Endothelial cell (in vitro differentiated cells): ENCODE measurements at places on chromosomes 3 and 15.

GRCh38 chr3:30020380-30020779, 586.0 kb upstream of the TGFBR2 start:
- H3K27me3 ChIP-seq, result no peaks in the 10 kb centered on the region
- no peak overlapping the region for H3K4me3 ChIP-seq
- no peak for DNase-seq
- H3K36me3 ChIP-seq, result no peaks in the 10 kb centered on the region

GRCh38 chr3:95210878-95211277, 1148.0 kb downstream of the NSUN3 start:
- H3K27me3 ChIP-seq, result no peaks in the 10 kb centered on the region
- no peak for DNase-seq
- H3K4me1 ChIP-seq, result no peaks in the 10 kb centered on the region
- no peaks in the 10 kb centered on the region for H3K36me3 ChIP-seq
- no peak overlapping the region for H3K4me3 ChIP-seq
- H3K27ac ChIP-seq, result no peak overlapping the region

GRCh38 chr3:52820736-52821135, 9.7 kb downstream of the ITIH4 start:
- H3K27me3 ChIP-seq, result peaks cover 5% of the 10 kb centered on the region
- peaks cover 4% of the 10 kb centered on the region for H3K36me3 ChIP-seq
- H3K4me3 ChIP-seq, result no peak overlapping the region
- DNase-seq, result peak; percentile 58
- H3K4me1 ChIP-seq, result peaks cover 4% of the 10 kb centered on the region

DNA sequence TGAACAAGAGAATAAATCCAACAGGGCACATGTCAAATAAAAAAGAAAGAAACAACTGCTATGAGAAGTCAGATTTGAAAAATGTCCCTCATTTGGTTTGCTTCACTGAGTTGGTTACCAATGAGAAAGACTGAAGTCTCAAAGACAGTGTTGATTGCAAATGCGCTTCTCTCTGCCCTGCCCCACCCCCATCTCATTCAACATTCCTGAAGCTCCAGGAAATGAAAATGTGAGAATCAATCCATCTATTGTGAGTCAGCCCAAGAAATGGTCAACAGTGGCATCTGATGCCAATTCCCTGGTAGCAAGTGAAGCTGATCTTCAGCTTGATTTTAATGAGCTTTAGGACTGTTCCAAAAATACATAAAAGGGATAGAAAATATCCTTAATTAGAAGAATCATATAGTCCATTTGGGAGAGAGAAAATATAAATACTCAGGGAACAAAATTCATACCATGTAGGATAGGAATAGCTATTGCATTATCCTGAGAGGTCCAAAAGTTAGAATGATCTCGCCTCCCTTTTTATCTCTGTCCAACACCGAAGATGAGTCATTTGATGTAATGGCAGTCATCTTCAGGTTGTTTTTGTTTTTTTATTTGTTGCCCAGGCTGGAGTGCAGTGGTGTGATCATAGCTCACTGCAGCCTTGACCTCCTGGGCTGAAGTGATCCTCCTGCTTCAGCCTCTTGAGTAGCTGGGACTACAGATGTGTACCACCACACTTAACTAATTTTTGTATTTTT, 200.3 kb upstream of the UMPS start:
- H3K4me1 ChIP-seq, result peaks cover 13% of the 10 kb centered on the region
- no peak overlapping the region for H3K27ac ChIP-seq
- H3K27me3 ChIP-seq, result peaks cover 6% of the 10 kb centered on the region
- no peak for DNase-seq
- no peak overlapping the region for H3K4me3 ChIP-seq
- peaks cover 10% of the 10 kb centered on the region for H3K36me3 ChIP-seq

GRCh38 chr3:72102112-72102616, 317.2 kb upstream of the PROK2 start:
- H3K4me3 ChIP-seq, result no peak overlapping the region
- H3K4me1 ChIP-seq, result peaks cover 7% of the 10 kb centered on the region
- peaks cover 7% of the 10 kb centered on the region for H3K27me3 ChIP-seq
- DNase-seq, result no peak

DNA sequence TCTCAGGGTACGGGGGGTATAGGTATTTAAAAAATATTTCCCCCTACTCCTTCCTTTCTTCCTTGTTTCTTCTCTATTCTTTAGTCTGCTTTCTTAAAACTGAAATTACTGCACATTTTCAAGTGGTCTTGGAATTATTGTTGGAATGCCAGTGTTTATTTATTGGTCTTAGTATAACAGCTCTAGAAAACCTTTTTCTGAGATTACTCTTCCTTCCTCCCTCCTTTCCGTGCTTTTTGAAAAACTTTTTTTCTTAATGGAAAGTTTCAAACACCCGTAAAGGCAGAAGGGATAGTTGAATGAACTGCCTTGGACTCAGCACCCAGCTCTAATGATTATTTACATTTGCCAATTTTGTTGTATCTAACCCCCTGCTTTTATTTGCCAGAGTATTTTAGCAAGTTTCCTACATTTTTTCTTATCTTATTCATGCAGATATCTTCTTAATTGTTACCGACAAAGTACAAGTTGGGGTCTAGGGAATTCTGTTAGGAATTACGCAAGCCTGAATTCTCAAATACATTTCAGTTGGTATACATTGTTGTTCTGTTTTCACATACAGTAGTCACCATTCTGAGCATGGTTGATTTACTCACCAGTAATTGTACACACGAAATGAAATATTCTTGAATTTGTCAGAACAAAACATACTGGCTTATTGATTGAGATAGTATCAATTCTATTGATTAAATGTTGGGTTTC, 36.2 kb downstream of the KAT2B start:
- H3K4me3 ChIP-seq, result no peak overlapping the region
- no peak overlapping the region for H3K27ac ChIP-seq

DNA sequence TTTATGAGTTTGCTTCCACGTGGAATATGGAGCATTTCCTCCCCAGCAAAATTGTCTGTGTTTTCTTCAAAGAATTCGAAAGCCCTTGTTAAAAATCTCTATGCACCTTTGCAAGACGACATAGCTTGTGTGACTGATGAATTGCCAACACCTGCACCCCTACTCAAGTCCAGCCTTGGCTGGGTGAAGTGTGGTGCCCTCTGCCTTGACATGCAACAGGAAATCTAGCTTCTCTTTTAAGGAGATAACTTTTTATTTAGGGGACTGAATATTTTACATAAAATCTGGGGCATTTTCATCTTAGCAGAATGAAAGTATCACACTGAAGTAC, 647 bp downstream of the HMG20A start:
- H3K27ac ChIP-seq, result peak overlapping the region; percentile 98
- H3K36me3 ChIP-seq, result peaks cover 12% of the 10 kb centered on the region
- peak; percentile 15 for DNase-seq
- H3K4me1 ChIP-seq, result peaks cover 50% of the 10 kb centered on the region
- peak overlapping the region; percentile 95 for H3K4me3 ChIP-seq
- H3K27me3 ChIP-seq, result peaks cover 14% of the 10 kb centered on the region

DNA sequence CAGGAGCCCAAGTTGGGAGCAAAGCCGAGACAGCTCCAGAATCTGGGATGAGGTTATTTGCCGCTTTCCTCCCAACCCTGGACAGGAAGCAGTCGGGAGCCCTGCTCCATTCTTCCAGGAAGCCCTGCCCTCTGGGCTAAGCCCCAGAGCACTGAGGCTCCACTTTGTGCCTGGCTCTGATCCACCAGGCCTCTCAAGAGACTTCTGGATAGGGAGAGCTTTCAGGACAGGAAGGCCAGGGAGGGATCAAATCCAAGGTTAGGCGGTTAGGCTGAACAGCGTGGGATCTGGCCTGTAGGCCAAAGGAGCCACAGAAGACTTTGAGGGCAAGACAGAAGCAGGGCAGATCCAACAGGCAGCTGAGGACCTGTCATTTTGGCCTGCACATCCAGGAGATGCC, 835 bp downstream of the STOML1 start:
- peak overlapping the region; percentile 88 for H3K4me3 ChIP-seq
- peaks cover 49% of the 10 kb centered on the region for H3K4me1 ChIP-seq
- peaks cover 18% of the 10 kb centered on the region for H3K27me3 ChIP-seq
- DNase-seq, result no peak
- no peak overlapping the region for H3K27ac ChIP-seq

DNA sequence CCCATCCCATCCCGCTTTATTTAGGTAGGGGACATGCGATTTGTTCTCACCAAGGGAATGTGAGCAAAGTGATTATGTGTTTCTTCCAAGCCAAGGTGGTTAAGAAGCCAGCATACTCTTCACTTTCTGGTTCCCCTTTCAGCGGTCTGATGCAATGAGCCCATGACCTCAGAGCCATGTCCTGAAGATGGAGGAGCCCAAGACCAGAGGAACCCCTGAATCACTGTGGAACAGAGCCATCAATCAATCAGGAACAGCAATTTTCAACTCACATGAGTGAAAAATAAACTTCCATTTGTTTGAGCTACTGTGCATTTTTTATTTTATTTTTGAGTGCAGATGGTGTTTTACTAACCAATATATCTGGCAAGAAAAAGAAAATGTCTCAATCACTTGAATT, 10.8 kb downstream of the THRB start:
- H3K36me3 ChIP-seq, result no peaks in the 10 kb centered on the region
- H3K4me1 ChIP-seq, result no peaks in the 10 kb centered on the region
- no peak for DNase-seq
- no peak overlapping the region for H3K27ac ChIP-seq
- no peak overlapping the region for H3K4me3 ChIP-seq
- H3K27me3 ChIP-seq, result peaks cover 2% of the 10 kb centered on the region

GRCh38 chr15:89136818-89137772, 48.8 kb downstream of the ABHD2 start:
- no peaks in the 10 kb centered on the region for H3K36me3 ChIP-seq
- no peaks in the 10 kb centered on the region for H3K27me3 ChIP-seq
- H3K4me1 ChIP-seq, result peaks cover 31% of the 10 kb centered on the region
- no peak overlapping the region for H3K4me3 ChIP-seq
- DNase-seq, result no peak

DNA sequence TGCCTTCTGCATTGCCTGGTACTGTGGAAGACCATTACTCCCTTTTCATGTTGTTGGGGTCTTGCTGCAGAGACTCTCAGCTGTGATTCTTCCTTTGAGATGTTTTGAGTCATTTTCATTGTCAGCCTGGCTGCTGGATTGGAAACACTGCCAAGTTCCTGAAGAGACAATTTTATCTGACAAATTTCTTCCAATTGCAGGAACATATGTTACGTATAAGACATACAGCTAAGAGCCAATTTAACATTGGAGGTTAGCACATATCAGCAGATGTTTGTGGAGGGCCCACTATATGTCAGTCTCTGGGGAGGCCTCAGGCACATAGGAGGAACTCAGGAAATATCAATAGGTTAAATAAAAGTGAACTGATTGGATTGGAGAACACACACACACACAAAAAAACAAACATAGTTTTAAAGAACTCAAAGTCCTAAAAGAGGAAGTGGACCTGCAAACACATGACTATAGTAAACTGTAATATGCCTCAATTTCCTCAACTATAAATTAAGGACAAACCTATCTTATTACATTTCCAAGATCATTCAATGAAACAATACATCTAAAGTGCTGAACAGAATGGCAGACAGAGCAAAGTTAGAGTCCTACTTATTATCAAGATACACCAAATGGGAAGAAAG, 172.3 kb downstream of the MYRIP start:
- H3K27ac ChIP-seq, result no peak overlapping the region
- H3K4me3 ChIP-seq, result no peak overlapping the region
- no peaks in the 10 kb centered on the region for H3K36me3 ChIP-seq
- no peaks in the 10 kb centered on the region for H3K27me3 ChIP-seq
- H3K4me1 ChIP-seq, result no peaks in the 10 kb centered on the region
- no peak for DNase-seq

DNA sequence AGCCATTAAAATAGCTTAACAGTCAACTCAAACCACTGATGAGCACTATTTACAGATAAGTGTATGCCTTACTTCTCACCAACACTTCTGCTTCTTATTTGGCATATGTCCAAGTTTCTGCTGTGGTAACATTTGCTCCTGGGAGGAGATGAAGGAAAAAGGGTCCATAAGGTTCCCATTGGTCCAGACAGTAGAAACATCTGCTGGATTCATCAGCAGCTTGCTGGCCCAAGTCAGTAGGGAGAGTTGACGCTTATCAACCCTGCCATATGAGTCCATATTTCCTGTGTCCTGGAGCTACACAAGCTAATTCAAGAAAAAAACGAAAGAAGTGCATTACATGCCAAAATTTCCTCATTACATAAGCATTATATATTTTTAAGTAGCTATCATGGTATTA, 824.5 kb downstream of the CADM2 start:
- H3K36me3 ChIP-seq, result no peaks in the 10 kb centered on the region
- DNase-seq, result no peak
- no peak overlapping the region for H3K4me3 ChIP-seq
- no peak overlapping the region for H3K27ac ChIP-seq

DNA sequence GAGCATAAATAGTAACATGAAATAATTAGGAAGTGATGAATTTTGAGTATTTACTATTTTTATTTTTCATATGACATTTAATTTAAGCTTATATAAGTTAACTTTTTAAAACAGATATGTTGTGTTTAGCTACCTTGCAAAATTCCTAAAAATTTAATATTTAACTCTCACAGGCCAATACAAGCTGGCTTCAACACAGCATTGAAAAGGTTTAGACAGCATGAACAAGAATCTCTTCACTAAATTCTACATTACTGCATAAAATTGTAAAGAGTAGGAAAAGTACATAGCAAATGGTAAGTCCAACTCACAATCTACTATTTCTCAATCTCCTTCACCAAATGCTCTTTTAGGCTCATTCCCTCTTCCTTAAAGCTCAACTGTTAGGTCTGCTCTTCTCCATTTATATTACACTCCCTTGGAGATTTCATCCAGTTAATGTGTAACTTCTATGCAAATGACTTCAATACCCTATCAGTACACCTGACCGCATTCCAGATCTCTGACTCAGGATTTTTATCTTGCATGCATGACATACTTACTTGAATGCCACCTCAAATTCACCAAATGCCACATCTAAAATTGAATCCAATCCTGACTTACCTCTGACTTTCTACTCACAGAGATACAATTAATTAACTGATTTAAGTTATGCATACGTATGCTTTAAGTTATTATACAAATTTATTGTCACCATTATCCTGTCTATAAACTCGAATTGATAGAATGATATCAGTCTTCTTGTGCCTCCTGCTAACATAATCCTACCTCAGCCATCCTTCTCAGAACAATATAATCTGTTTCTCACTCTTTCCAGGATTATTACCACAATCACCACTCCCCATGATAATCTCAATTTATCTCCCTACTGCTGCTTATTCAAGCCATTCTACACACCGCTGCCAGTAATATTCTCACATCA, 127.0 kb downstream of the STAG1 start:
- H3K27me3 ChIP-seq, result no peaks in the 10 kb centered on the region
- no peaks in the 10 kb centered on the region for H3K4me1 ChIP-seq
- DNase-seq, result no peak
- no peak overlapping the region for H3K27ac ChIP-seq

DNA sequence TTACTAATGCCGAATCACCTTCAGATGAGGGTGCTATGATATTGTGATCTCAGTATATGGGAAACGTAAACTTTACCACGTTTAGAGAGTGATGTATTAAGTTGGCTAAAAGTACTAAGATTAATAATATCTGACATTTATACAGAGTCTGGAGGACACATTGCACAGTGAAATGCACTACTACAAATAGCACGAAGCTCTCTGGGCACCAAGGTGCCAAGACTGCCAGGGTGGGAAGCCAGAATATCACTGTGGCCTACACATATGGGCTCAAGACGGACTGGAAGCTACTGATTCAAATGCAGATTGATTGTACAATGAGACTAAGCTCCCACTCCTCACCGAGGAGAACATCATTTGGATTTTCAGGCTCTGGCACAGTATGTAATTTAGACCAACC, 113.3 kb upstream of the LIPC start:
- no peaks in the 10 kb centered on the region for H3K36me3 ChIP-seq
- H3K27ac ChIP-seq, result no peak overlapping the region
- peaks cover 36% of the 10 kb centered on the region for H3K4me1 ChIP-seq
- peaks cover 1% of the 10 kb centered on the region for H3K27me3 ChIP-seq
- H3K4me3 ChIP-seq, result no peak overlapping the region
